ENCODE measurements at places on chromosomes 12 and 14.

- DNase-seq: no peak
Measured at GRCh38 chr12:88037770-88038169, 8.6 kb upstream of the C12orf50 start.

GRCh38 chr12:11749943-11750690 is 100.6 kb downstream of the ETV6 start:
- DNase-seq: no peak

DNA sequence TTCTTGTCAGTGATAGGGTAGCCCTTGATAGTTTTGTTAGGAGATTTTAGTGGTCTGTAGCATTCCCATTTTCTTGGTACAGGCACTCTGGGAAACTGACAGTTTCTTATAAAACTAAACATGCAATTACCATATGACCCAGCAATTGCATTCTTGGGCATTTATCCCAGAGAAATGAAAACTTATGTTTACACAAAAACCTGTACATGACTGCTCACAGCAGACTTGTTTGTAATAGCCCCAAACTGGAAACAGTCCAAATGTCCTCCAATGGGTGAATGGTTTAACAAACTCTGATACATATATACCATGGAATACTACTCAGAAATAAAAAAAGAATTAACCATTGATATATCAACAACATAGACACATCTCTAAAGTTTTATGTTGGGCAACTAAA is 75.5 kb downstream of the BORCS5 start:
- DNase-seq: peak; percentile 8

DNA sequence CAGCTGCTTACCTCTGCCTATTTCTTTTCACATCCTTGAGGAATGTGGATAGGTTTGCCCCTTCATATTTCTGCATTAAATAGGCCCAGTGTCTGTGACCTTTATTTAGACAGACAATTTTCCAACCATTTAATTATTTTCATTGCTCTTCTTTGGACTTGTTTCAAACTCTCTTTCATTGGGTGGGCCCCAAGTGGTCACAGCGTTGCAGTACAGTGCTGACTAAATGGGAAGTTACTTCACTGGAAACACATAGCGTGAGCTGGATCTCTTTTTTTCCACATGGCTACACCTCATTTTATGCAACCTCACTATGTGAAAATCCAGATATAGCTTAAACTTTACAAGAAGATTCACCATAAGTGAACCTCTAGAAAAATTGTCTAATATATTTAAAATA is 438.9 kb downstream of the ADAMTS20 start:
- DNase-seq: no peak

Measured in NCI-H2081 (cell line).